Melanocyte of skin (primary cell): ENCODE measurements at places on chromosomes 5 and 9. TPM values are rescaled to one million over a fixed set of nuclear protein-coding genes. Genes with fewer than 3 reads are reported as not detected.

The BTNL9 gene
- not detected in 2 replicates for total RNA-seq

The FAM151B gene
- 7.0 and 8.0 TPM in 2 replicates for total RNA-seq

The TMEM174 gene
- not detected in 2 replicates for total RNA-seq

The EMB gene
- total RNA-seq, result 6.7 and 15.0 TPM in 2 replicates

The LRRC19 gene
- not detected in 2 replicates for total RNA-seq

The IRF1 gene
- 9.6 and 20.6 TPM in 2 replicates for total RNA-seq
